ENCODE measurements at places on chromosomes 2 and 18. TPM values are rescaled to one million over a fixed set of nuclear protein-coding genes. Genes with fewer than 3 reads are reported as not detected.

The PNO1 gene
- total RNA-seq = 27.7 TPM

DNA sequence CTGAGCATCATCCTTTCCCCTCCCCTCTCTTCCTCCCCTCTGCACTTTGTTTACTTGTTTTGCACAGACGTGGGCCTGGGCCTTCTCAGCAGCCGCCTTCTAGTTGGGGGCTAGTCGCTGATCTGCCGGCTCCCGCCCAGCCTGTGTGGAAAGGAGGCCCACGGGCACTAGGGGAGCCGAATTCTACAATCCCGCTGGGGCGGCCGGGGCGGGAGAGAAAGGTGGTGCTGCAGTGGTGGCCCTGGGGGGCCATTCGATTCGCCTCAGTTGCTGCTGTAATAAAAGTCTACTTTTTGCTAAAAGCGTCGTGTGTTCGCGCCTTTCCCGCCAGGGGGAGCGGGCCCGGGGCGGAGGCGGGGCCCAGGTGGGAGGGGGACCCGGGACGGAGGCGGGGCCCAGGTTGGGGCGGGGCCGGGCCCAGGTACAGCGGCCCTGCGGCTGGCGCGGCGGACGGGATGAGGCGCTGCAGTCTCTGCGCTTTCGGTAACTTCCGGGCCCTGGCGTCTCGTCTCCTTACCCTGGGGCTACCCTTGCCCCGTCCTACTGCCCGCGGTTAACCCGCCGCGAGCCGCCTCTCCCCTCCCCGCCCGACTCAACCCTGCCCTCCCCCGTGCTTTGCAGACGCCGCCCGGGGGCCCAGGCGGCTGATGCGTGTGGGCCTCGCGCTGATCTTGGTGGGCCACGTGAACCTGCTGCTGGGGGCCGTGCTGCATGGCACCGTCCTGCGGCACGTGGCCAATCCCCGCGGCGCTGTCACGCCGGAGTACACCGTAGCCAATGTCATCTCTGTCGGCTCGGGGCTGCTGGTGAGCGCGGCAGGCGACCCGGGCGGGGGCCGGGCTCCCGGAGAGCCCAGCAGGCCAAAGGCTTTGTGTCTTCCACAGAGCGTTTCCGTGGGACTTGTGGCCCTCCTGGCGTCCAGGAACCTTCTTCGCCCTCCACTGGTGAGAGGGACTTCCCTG, at the start of gene KRTCAP3:
Gene KRTCAP3 (plus strand): TSS at position 424 of the 962 bp plus-strand sequence. CDS start 32 bp downstream, at position 456.
- ATAC-seq = peak; percentile 62

The RAPH1 gene
- 10.4 TPM for total RNA-seq

DNA sequence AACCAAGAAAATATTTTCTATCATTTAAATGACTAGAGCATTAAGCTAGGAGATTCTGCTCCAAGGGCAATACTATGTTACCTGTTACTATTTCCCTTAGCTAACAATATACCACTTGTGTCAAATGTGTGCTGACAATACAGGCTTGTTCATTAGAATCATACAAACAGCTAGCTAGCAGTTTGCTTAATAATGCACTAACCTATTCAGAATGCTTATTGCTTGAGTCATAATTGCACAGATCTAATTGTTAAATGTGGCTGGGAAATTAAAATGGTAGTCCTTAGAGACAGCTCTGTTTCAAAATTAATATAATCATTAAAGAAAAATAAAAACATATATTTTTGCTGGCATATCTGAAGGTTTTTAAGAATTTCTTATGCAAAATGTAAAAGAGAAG, 344.2 kb downstream of the ERBB4 start:
- ATAC-seq = no peak

The DCAF17 gene
- total RNA-seq = 18.6 TPM

GRCh38 chr2:158967731-158968395, 577 bp upstream of the TANC1 start:
- no peak for ATAC-seq

The FBXO48 gene
- 2.0 TPM for total RNA-seq

- no peak for ATAC-seq
Measured at GRCh38 chr2:130762031-130762909, 6.9 kb downstream of the AMER3 start.

DNA sequence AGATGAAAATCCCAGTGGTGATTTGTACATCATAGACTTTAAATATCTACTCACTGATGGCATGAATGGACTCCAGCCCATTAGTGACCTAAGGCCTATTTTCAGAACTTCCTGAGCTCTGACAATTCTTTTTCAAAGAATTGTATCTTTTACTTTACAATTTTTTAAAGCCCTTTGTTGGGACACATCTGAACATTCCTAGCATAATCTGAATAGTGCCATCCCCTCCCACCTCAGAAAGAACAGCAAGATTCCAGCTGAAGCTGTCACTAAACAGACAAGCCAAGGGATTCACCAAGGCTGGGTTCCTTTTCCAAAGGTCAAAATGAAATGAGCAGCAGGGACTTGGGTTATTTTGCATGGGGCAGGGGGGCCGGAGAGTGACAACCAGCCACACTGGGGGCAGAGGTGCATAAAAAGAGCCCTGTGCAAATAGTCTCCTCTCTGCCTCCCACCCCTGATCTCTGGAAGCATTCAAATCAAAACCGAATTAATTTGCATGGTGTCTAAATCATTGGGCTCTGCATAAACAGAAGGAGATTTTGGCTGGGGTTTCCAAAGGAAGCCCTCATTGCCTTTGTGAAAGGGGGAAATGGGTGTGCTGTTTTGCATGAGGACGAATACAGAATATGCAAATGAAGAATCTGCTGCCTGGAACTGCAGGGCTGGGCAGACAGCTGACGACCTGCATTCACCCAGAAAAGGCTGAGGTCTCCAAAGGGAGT, 17.2 kb downstream of the EPHA4 start:
- ATAC-seq = peak; percentile 90

The ANKRD23 gene
- 6.8 TPM for total RNA-seq

The REG1B gene
- total RNA-seq = not detected

The RFTN2 gene
- total RNA-seq = 0.29 TPM

- ATAC-seq = no peak
Measured at GRCh38 chr2:240993446-240994170, 4.8 kb upstream of the SNED1 start.

The MC5R gene
- total RNA-seq = not detected

DNA sequence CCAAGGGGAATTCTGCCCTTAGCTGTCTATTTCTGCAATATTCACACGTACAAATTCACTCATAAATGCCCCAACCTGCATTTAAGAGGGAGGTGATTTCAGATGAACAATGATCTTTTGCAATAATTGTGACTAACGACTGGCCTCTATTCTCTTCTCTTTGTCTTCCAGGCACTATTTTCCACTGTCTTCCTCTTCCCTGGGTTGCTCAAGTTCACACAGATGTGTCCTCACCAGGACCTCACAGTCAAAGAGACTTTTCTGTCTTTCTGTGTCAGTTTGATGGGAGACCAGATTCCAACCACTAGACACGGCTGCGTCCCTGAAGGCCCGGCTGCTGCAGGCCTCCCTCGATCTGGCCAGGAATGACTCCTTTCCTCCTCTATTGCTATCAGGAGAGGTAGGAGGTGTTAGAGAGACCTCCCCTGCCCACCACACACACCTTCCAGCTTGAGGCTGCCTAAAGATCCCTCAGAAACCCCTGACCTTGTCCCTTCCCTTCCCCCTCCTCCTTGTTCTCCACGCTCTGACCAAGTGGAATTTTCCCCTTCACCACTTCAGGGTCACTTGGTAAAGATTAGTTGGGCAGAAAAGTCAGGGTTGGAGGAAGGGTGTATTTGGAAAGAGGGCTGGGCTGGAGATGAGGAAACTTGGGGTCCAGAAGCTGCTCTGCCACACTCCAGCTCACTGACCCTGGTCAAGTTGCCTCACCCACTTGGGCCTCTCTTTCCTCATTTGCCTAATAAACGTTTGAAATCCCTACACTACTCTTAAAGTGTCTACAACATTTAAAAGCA, 109.2 kb upstream of the COPS8 start:
- ATAC-seq = no peak

- no peak for ATAC-seq
Measured at GRCh38 chr2:148298196-148298595, 277.3 kb downstream of the MBD5 start.

The FRZB gene
- not detected for total RNA-seq

The CCDC142 gene
- total RNA-seq = 25.4 TPM

DNA sequence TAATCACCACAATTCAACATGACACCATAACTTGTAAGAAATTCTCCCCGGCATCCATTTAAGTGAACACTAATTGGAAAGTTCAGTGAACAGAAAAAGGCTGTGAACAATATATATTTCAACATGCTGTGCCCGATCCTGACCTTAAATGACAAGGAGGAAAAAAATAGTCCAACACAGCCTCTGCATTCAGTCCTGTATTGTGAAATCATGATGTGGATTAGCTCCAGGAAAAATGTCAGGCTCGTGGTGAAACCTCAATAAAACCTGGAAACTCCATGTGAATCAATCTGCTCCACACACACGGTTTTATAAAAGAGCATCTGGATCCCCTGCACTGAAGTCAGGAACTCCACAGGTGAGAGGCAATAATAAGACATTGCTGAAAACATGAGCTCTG, 145.4 kb upstream of the SPOPL start:
- no peak for ATAC-seq

- peak; percentile 33 for ATAC-seq
Measured at GRCh38 chr2:219551441-219552381, 7.9 kb downstream of the TMEM198 start.

The SLC5A7 gene
- total RNA-seq = not detected

- no peak for ATAC-seq
Measured at GRCh38 chr2:118124288-118124891, 36.1 kb downstream of the INSIG2 start.

- no peak for ATAC-seq
Measured at GRCh38 chr2:24365051-24365450, 4.7 kb upstream of the ITSN2 start.
